Activated naive CD4-positive, alpha-beta T cell treated with anti-CD3 and anti-CD28 coated beads, Interleukin-2, amount 50 U/mL, for 72 hours (primary cell): ENCODE measurements at places on chromosomes 11 and 22.

- no peak for DNase-seq
Observed at GRCh38 chr22:30234786-30235470, 11.6 kb downstream of the LIF start.

- DNase-seq = no peak
Observed at GRCh38 chr22:20080776-20081654, 974 bp downstream of the DGCR8 start.

- DNase-seq = no peak
Observed at GRCh38 chr11:75625991-75626888, 42.6 kb downstream of the MAP6 start.

DNA sequence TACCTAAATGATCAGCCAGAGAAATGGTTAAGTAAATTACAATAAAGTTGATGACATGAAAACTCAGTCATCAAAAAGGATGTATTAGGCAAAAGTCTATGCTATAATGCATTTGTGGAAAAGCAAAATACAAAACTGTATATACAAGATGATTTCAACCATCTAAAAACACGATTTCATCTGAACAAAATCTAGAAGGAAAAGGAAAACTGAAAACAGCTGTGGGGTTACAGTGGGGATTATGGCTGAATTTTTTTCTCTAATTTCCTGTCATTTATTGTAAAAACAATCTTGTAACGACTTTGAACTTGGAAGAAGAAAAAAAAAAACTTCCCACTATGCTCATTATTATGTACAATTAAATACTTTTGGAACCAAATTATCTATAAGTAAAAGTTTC, 30.3 kb downstream of the CHEK2 start:
- DNase-seq = no peak

- no peak for DNase-seq
Observed at GRCh38 chr11:57405271-57405860, 14.9 kb upstream of the PRG2 start.

DNA sequence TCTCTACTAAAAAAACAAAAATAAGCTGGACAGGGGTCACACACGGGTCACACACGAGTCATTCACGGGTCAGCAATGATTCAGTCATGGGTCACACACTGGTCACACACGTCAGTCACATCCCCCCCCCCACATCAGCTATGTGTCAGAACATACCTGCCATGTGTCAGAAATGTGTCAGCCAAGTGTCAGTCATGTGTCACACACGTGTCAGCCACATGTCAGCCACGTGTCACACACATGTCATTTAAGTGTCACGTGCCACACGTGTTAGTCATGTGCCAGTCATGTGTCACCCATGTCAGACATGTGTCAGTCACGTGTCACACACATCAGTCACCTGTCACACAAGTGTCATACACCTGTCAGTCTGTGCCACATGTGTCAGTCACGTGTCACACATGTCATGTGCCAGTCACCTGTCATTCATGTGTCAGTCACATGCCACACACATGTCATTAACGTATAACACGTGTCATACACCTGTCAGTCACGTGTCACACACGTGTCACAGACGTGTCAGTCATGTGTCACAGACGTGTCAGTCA, 28.7 kb upstream of the MMP20 start:
- DNase-seq = no peak

DNA sequence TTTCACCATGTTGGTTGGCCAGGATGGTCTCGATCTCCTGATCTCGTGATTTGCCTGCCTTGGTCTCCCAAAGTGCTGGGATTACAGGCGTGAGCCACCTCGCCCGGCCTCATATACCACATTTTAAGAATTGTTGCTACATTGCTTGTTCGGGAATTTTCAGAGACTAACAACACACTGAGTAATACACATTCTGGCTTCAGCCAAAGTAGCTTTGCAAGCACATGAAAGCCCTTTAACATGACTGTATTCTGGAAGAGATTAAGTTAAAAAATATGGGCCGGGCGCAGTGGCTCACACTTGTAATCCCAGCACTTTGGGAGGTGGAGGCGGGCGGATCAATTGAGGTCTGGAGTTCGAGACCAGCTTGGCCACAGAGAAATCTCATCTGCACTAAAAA, 15.0 kb downstream of the CRTAM start:
- no peak for DNase-seq

- DNase-seq = no peak
Observed at GRCh38 chr11:110859240-110859840, 147.1 kb upstream of the ARHGAP20 start.

GRCh38 chr11:74677131-74677530, 54.1 kb downstream of the CHRDL2 start:
- peak; percentile 14 for DNase-seq

DNA sequence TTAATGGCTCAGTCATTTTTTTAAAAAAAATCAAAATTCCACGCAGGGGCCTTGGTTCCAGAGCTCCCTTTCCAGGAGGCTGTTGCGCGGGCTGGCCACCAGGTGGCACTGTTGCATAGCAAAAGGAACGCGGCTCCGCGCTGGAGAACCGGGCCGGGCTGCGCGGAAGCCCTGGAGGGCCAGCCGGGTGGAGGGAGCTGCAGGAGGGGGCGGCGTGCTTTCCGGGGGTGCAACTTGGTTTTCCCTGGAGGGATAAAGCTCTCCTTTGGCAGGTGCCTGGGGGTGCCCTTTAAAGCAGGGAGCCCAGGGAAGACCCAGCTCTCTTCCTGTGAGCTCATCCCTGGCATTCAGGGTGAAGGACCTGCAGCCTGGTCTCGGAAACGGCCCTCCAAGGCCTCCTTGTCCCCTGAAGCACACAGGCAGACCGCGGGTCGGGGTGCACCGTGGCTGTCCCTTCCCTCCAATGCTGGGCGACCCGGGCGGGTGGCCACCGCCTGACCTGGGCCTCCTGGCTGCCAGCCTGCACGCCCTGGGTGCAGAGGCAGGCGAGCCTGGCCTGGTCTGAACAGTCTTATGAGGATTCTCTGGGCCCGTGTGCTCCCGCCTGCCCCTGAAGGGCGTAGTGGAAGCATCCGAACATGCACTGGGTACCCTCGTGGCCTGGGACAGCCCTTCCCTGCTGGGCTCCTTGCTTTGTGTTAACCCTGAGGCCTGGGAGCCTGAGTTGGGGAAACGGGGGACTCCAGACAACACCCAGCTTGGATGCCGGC, 23.4 kb downstream of the KRTAP5-5 start:
- peak; percentile 72 for DNase-seq

DNA sequence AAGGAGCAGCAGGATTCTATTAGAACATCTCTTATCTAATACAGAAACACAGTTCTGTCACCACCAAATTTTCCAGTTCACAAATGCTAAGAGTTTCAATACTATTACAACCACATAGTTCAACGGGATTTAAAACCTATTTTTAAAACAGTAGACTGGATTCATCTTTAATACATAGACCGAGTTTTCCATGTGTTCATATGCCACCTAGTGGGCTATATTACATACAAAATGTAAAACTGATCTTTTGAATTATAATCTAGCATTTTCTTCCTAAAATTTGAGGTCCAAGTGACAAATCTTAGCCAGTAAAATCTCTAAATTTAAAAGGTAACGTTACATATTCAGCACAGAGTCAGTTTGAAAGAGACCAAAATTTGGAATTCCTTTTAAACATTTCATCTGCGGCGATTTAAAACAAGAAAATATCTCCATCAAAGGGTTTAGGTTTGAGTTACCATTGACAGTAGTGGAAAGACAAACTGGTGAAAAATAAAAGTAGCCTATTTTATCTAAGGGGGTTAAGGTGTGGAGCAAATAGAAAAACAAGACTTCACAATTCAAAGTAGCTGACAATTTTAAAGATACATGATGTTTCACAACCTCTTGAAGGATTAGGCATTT, 269.3 kb upstream of the MPPED2 start:
- no peak for DNase-seq

GRCh38 chr11:128069665-128070064, 517.7 kb downstream of the ETS1 start:
- no peak for DNase-seq
